ENCODE measurements at places on chromosomes 1 and 21. TPM values are rescaled to one million over a fixed set of nuclear protein-coding genes. Genes with fewer than 3 reads are reported as not detected.

The SPRR2G gene
- not detected for total RNA-seq

The IL19 gene
- total RNA-seq: not detected

The SLC22A15 gene
- total RNA-seq: 8.1 TPM

The AMY2A gene
- 0.44 TPM for total RNA-seq

The OR2AK2 gene
- total RNA-seq: not detected

The KCNN3 gene
- 4.0 TPM for total RNA-seq

The NGF gene
- total RNA-seq: 3.4 TPM

The ADAM30 gene
- not detected for total RNA-seq

The PTGER3 gene
- total RNA-seq: 4.8 TPM

The HMGB4 gene
- not detected for total RNA-seq

The BTBD8 gene
- total RNA-seq: 151 TPM

The LYPD8 gene
- not detected for total RNA-seq

The LINGO4 gene
- total RNA-seq: not detected

The CDC20 gene
- 9.0 TPM for total RNA-seq

The TMEM82 gene
- total RNA-seq: not detected

The CTPS1 gene
- 31.7 TPM for total RNA-seq

The CASQ1 gene
- total RNA-seq: 35.8 TPM

The PLA2G4A gene
- 11.1 TPM for total RNA-seq

The TMEM201 gene
- total RNA-seq: 28.5 TPM

The LCE1F gene
- not detected for total RNA-seq

The DNASE2B gene
- total RNA-seq: 3.0 TPM

The ANGPTL3 gene
- 0.33 TPM for total RNA-seq
